ENCODE measurements at places on chromosomes 2 and 18. TPM values are rescaled to one million over a fixed set of nuclear protein-coding genes. Genes with fewer than 3 reads are reported as not detected.

The CPO gene
- total RNA-seq = 0.74 TPM

The IL1B gene
- 1.5 TPM for total RNA-seq

The TTN gene
- 4.2 TPM for total RNA-seq

The WNT10A gene
- 0.14 TPM for total RNA-seq

The CACNB4 gene
- total RNA-seq = 1.7 TPM

Data from adrenal gland (tissue), 19 donors.